ENCODE measurements at places on chromosomes 6 and 20.

- no peak for DNase-seq
Measured at GRCh38 chr6:137291441-137291840, 72.3 kb upstream of the IFNGR1 start.

DNA sequence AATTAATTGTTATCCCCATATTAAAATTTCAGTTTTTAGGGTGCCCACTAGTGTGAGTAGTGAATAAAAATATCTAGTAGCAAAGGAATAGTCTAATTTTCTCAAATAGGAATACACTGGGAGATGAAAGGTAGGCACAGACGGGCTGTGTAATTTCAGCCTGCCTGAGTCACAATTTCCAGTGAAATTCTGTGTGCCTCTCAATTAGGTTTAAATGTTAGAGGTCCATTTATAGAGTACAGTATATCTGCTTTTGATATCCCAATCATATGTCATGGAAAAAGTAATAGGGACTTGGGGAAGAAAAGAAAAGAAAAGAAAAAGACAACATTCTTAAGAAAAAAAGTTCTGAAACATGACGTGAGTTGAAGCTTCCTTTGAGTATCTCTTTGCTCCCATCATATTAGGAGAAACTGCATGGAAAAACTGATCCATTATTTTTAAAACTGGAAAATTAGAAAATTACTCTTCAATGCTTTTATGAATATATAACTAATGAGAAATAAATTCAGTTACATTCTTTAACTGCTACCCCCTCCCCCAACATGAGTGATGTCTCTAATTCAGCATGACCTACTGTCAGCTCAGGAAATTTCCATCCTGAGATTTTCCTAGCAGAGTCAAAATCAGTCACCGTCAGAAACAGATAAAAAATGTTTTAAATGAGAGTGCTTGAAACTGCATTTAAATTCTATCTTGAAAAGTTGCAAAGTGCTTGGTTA lies 473.8 kb upstream of the HSF2 start:
- no peak for DNase-seq

- DNase-seq: no peak
Measured at GRCh38 chr6:47308552-47309290, 984 bp downstream of the TNFRSF21 start.

DNA sequence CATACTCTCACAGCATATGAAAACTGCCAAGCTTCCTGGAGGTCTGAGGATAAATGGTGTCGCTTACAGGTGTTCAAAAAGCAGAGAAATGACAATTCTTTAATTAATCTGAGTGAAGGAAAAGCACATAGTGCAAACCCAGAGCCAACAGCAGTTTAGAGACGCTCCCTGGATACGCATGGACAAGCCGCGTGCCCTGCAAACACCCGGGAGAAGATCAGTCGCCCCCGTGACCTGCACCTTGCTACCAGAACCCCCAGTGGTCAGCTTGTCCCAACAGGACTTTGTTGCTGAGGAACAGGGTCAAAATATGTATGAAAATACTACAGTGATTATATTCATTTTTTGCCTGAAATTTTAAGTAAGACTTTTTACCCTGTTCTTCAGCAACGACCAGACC lies 93.9 kb downstream of the PSMG4 start:
- no peak for DNase-seq

DNA sequence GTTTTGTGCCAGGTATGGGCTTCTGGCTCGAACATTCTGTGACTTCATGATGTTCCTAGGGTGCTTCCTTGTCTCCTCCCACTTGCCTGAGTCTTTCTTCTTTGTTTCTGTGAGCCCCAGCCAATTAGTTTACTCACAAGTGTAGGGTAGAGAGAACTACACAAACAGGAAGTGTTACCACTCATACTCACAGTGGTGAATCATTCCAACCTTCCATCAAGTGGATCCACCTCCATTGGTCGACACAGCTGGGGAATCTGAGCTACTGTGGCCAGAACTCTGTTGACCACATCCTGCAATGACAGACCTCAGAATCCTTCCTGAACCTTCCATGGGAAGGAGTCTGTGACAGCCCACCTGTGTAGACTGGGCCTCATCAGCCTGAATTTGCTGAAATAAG lies 76.8 kb downstream of the UNC5CL start:
- no peak for DNase-seq

All from NCI-H2227 treated with DMSO at 0.1 percent for 48 hours (cell line).